ENCODE measurements at places on chromosomes 7 and 10.

DNA sequence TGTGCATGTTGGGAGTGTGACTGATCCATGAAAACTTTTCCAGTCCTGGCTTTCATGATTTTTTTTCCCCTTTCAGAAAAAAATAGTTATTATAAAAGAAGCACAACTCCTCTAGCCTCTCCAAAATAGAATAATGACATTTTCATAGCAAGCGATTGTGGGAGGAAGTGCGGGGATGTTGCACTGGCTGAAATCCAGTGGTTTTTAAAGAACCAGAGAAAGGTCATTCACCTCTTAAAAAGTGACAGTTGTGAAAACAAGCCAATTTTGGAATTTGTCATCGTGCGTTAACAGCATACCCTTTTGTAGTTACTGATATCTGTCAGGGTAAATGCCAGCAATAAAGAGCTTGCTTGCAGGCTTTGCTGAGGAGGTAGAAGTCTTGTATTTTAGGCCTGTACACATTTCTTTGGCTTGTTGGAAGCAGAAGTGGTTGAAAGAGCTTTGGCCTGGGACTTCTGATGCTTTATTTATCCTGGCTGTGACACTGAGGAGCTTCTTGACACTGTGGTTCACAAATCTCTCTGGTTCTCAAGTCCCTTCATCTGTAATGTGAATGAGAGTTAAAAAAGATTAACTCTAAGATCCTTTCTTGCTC lies 545.9 kb downstream of the REEP3 start:
- no peak for DNase-seq

GRCh38 chr10:78338717-78339116 lies 305.1 kb downstream of the RPS24 start:
- no peak for DNase-seq

- DNase-seq = no peak
Observed at GRCh38 chr7:12929476-12930140, 242.2 kb downstream of the ARL4A start.

DNA sequence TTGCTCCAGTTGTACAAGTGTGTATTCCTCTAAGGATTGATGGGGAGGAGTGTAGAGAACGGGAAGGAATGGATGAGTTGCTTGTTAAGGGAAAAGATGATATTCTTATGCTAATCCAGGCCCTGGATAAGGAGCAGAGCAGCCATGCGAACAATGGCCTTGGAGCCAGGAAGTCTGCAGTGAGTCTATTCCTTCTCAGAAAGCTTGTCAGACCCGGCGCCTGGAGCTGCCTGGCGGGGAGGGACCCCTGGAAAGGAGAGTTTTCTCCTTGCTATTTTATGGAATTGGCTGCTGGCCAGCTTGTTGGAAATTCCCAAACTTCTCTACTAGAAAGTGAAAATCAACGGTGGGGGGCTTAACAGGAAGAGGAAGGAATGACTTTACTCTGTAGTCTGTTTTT lies 89.1 kb downstream of the MMRN2 start:
- DNase-seq = no peak

- DNase-seq = no peak
Observed at GRCh38 chr10:67695555-67695954, 440 bp downstream of the CTNNA3 start.

DNA sequence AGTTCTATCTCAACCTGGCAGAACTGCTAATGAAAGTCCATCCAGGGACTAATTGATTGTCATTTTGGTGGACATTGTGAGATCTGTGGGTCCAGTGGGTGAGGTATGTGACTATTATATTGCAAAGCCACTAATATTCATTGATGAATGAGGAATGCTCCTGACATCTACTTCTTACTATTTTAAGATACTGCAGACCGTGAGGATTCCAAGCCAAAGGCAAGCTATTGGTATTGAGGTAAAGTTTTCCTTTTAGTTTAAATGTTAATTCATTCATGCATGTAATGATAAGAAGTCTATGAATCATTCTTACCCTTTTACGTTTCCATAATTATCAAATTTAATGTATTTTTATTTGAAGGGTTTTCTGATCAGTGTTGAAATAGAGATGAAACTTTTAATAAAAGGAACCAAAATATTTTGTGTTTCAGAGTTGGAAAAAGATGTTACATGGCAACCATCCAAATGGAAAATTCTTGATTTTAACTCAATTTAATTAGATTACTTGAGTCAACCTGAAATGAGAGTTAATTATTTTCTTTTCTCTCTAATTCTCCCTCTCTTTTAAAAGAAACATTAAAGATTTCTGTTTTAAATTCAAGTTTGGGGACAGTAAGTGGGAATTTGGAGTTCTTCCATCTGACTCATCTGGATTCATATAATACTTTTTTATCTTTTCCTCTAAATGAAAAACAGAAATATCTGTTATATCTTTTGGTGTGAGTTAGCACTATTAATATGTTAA lies 39.6 kb downstream of the NUP205 start:
- DNase-seq = no peak

GRCh38 chr7:157854066-157854891 lies 517.5 kb downstream of the DNAJB6 start:
- DNase-seq = no peak

GRCh38 chr10:88120599-88121333 lies 257.3 kb downstream of the PTEN start:
- no peak for DNase-seq

GRCh38 chr10:106267591-106267990 lies 896.9 kb downstream of the SORCS1 start:
- no peak for DNase-seq

GRCh38 chr7:131244259-131244852 lies 83.3 kb upstream of the MKLN1 start:
- peak; percentile 80 for DNase-seq

GRCh38 chr10:84607523-84607922 lies 279.1 kb downstream of the CCSER2 start:
- no peak for DNase-seq

DNA sequence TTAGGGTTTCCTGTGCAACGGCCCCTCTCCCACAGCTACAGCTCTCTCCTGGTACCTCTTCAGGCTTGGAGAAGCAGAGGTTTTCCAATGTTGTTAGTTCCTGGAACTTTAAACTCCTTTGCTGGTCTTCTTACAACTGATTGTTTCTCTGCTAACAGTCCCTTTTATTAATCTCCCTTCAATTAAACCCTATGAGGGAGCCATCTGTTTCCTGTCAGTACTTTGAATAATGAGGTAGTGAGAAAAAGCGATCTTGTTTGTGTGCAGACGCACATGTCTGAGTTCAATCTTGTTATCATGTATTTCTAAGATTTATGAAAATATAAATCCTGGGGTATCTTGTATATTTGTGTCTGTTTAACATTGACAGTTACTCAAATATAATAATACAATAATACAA lies 102.4 kb downstream of the MDFIC start:
- no peak for DNase-seq

- no peak for DNase-seq
Observed at GRCh38 chr10:132236161-132236560, 49.4 kb downstream of the DPYSL4 start.

- DNase-seq = peak; percentile 52
Observed at GRCh38 chr10:32315424-32315823, 31.5 kb downstream of the EPC1 start.

DNA sequence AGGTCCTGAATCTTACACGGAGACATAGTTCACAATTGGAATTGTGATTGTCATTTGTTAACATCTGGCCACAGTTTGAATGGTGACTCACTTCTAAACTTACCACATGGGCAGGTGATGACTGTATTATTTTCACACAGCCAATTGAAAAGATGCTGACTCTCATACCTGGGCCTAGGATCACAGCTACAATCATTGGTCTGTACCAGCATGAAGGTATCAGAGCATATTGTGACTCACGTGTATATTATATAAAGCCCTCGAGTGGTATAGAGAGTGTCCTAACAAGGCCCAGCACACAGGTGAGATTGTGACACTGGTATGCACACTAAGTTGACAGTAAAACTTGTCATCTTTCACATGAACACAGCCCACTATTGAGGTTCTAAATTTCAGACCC lies 9.4 kb upstream of the ZNF107 start:
- peak; percentile 69 for DNase-seq

DNA sequence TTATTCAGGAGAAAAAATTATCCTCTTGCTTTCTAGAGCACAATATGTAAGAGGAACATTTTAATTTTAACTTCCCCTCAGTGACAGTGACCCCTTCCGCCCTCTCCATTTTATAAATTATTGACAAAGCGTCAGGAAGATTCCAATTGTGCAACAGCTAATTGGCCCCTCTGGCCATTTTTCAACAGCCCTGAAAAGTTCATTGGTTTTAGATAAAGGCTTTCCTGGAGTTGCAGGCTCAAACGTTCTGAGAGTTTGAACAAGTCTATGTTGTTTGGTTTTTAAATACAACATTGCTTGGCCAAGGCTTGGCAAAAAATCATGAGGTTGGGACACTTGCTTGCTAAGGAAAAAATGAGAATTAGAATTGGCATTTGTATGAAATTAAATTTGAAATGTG lies 422.2 kb upstream of the ANKRD30A start:
- DNase-seq = no peak

GRCh38 chr10:3564346-3565002 lies 220.5 kb downstream of the KLF6 start:
- no peak for DNase-seq

DNA sequence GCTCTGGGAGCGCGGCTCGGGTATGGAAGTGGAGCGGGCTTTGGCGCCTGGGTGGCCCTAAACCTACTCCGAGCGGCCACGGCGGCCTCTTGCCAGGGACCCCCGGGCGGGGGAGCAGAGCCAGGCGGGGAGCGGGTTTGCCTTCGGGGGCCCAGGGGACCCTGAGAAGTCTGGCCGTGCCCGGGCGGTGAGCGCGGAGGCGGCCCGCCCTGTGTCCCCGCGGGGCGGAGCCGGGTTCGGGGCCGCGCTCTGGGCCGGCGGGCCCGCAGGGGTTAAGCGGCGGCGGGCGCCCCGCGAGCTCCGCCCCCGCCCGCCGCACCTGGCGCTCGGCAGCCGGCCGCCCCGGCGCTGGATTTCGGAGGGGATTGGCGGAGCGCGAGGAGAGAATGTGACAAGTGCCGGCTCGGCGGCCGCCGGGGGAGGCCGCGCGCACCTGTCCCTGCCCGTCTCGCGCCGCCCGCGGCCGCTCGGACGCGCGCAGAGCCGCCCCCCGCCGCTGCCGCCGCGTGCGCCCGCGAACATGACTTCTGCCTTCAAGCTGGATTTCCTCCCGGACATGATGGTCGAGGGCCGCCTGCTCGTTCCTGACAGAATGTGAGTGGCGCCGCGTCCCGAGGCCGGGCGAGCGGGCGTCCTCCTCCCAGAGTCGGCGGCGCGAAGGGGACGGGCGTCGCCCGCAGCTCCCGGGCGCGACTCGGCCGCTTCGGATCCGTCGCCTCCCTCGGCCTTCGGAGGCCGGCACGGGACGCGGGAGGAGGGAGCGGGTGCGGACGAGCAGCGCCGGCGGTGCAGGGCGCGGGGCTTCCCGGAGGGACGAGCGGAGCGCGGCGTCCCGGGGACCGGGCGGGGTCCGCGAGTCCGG lies at the start of gene CELF2:
Gene CELF2, plus strand, starts transcription at position 303 of the 862 bp plus-strand sequence. Its CDS starts 218 bp downstream, at position 521.
- no peak for DNase-seq

DNA sequence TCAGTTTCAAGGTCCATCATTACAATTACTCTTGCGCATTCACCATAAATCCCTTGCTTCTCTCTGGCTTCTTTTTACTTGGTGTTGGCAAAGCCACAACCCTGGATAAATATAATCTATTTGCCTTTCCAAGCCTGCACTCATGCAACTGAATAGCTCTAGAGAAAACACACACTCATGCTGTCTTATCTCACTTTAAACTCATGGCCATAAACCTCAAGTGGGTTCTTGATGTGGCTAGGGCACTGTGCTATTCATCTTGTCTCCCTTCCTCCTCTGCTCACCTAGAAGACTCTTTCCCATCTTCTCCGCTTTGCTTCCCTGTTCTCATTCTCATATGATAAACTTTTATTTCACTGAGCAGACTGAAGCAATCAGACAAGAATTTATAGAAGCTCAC lies 165.4 kb upstream of the MTPN start:
- no peak for DNase-seq

- DNase-seq = no peak
Observed at GRCh38 chr10:28578454-28578853, 45.5 kb downstream of the WAC start.

DNA sequence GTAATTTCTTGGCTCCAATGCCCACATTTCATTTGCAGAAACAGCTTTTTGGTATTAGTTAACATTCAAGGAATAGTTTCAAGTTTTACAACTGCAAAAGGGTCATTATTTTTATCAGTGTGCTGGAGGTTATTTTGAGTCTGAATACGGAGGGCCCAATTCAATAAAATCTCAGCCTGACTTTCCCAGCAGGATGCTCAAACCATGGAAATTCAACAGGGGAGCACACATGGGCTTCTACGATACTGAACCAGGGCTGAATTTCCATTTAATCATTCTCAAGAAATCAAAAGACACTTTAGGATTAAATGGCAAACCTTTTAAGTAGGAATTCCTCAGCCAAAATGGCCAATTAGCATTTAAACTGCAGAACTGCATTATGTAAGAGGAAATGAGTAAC lies 700.9 kb upstream of the ANKRD30A start:
- DNase-seq = peak; percentile 21

DNA sequence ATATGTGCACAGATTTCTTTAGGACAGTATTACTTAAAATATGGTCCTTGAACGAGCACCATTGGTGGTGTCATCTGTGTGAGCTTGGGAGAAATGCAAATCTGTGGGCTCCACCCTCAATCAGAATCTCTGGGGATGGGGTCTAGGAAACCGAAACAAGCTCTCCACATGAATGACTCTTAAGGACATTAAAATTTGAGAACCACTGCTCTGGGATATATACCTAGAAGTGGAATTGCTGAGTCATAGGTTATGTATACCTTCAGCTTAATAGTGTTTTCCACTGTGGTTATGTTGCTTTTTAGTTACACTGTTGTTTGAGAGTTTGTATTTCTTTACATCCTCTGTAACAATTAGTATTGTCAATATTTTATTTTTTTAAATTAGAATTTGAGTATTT lies 24.0 kb downstream of the ZNRF2 start:
- peak; percentile 64 for DNase-seq

DNA sequence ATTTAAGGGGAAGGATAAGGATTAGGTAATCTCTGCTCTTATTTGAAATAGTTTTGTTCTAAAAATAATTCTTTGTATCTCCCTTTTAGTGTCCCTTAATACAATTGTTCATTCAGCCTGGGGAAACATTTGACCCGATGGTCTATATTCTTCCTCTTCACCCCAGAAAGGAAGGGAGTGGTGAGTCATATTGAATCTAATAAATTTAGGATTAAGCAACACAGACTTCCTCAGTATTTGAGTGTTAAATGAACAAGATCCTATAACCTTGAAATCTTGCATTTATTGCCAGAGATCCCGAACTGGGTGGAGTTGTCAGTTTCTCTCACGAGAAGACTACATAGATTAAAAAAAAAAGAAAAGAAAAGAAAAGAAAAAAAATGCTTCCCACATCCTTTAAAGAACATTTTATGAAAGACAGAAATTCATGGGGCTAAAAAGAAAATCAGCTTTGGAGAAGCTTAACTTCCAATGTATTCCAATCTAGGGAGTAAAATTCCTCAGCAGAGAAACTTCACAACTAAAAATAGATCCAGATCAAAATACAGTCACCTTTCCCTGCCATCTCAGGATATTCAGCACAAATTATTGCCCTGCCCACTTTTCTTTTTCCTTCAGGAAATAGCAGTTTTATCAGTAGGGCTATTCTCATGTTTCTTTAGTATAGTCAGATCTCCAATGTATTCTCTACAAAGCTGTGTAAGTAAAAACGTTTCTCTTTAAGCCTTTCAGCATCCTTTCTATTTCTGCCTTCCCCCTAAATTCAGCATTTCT lies 82.2 kb downstream of the SEMA3D start:
- peak; percentile 65 for DNase-seq

- no peak for DNase-seq
Observed at GRCh38 chr10:69051710-69052487, 36.0 kb upstream of the SRGN start.
